T-helper 1 cell (primary cell): ENCODE measurements at places on chromosomes 12 and 14.

- DNase-seq = no peak
Observed at GRCh38 chr12:121711361-121712189, 977 bp upstream of the TMEM120B start.

- DNase-seq = no peak
Observed at GRCh38 chr14:87971010-87971409, 22.0 kb downstream of the GALC start.

GRCh38 chr14:50402965-50403364 lies 6.3 kb upstream of the CDKL1 start:
- DNase-seq = no peak

GRCh38 chr14:52748647-52749292 lies 18.8 kb downstream of the STYX start:
- DNase-seq = no peak

- no peak for DNase-seq
Observed at GRCh38 chr12:94841904-94842610, 161.4 kb downstream of the NDUFA12 start.

GRCh38 chr12:18108611-18109010 lies 18.6 kb upstream of the RERGL start:
- no peak for DNase-seq

DNA sequence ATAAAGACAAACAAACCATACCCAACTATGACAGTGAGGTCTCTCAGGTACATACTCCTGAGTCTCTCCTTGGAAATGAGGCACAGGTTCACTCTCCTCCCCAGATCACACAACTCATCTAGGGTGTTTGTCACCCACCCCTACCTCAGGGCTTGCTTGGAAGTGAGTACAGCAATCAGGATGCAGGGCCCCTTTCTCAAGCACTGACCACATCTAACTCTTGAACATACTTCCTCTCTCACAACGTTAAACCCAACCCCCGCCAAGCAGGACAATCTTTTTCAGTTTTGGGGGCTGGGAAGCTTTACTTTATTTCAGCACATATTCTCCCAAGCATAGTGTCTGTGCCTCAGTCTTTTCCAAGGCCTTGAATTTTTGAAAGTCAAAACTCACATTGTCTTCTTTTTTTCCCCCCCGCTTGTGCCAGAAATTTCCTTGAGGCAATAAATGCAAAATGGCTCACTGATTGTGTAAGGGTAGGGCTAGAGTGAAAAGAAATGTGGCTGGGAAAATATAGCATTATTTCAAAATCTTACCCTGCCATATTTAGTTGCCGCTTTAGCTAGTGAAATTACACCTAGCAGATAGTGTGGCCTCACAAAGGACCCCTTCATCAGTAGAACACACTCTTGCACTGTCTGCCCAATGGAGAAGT lies 2.4 kb upstream of the GPR65 start:
- DNase-seq = no peak

GRCh38 chr12:6201213-6201608 lies 1.0 kb downstream of the CD9 start:
- no peak for DNase-seq

GRCh38 chr12:114409852-114410600 lies 4.1 kb upstream of the TBX5 start:
- DNase-seq = no peak

DNA sequence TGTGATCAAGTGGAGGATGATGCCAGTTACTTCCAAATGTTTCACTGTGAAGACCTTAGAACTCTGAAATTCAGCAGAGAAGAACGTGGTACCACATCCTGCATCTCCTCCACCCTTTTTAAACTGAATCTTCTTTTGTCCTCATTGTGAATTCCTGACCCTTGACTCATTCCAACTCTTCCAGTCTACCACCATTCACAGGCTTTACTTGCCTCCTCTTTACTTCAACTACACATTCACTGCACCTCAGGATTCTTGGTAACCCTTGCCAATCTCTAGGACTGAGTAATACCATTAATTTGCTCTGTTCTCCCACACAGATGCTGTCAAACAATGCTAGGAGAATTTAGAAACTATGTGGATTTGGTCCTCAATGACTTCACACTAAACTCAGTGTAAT lies 37.3 kb downstream of the PPP1R12A start:
- no peak for DNase-seq

- DNase-seq = no peak
Observed at GRCh38 chr12:101470939-101471338, 4.2 kb upstream of the SPIC start.

GRCh38 chr12:49825971-49826421 lies 2.2 kb downstream of the NCKAP5L start:
- DNase-seq = no peak

GRCh38 chr12:8145754-8146441 lies 10.9 kb upstream of the ZNF705A start:
- DNase-seq = no peak

GRCh38 chr12:32104572-32105355 lies 1.9 kb upstream of the BICD1 start:
- no peak for DNase-seq

DNA sequence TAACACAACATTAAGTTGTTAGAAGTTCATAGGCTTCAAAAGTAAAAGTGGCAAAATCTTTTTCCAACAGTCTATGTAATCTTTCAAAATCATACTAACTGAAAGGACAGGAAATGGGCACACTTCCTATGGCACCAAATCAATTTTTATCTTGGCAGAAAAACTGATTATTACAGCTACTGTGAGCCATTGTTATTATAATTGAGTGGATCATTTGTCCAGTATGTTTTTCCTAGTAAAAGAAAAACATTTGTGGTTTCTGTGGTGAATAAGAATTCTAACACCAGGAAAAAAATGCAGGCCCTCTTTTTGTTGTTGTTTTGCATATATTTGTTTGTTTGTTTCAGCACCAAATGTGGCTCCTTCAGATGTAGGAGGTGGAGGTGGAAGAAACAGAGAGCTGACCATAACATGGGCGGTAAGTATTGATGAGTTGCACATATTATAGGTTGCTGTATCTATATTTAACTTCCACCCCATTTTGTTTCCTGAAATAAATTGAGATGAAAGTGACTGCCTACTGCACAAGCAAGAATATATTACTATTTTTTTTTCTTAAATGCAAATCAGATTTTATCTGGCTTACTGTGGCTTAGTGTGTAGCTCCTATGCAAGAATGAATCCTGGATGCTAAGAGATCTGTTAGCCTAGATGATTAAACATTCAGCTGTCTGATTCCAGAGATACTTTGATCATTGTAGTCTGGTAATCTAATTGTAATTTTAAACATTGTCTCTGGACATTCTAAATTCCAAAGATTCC lies 174.1 kb upstream of the PDZRN4 start:
- no peak for DNase-seq

GRCh38 chr14:90791486-90791885 lies 24.7 kb downstream of the TTC7B start:
- DNase-seq = no peak

GRCh38 chr14:103899833-103900232 lies 28.4 kb upstream of the TDRD9 start:
- DNase-seq = no peak

- no peak for DNase-seq
Observed at GRCh38 chr12:21984375-21984774, 43.1 kb upstream of the ABCC9 start.

GRCh38 chr12:95298916-95299315 lies 81.3 kb downstream of the VEZT start:
- no peak for DNase-seq

- DNase-seq = no peak
Observed at GRCh38 chr12:24025153-24025798, 75.8 kb upstream of the SOX5 start.

- DNase-seq = peak; percentile 41
Observed at GRCh38 chr12:110937104-110937641, 16.8 kb upstream of the MYL2 start.

GRCh38 chr14:59585891-59586554 lies 9.4 kb upstream of the CCDC175 start:
- no peak for DNase-seq

DNA sequence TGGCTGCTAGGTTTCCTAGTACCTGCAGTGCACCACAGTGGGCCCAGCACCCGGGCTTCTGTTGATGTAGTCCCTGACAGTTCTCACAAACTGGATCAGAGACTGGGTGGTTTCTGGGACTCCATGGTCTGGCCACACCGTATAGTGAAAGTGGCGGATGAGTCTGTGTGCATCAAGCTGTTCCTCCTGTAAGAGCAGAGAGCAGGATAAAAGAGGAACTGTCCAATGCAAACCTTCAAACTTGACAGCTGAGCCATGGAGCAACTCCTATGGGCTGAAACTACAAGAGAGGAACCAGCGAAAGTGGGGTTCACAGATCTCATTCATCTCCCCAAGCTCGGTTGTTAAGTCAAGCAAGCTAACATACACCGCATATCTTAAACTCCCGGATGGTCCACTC lies 102.8 kb downstream of the PTPRB start:
- DNase-seq = no peak

DNA sequence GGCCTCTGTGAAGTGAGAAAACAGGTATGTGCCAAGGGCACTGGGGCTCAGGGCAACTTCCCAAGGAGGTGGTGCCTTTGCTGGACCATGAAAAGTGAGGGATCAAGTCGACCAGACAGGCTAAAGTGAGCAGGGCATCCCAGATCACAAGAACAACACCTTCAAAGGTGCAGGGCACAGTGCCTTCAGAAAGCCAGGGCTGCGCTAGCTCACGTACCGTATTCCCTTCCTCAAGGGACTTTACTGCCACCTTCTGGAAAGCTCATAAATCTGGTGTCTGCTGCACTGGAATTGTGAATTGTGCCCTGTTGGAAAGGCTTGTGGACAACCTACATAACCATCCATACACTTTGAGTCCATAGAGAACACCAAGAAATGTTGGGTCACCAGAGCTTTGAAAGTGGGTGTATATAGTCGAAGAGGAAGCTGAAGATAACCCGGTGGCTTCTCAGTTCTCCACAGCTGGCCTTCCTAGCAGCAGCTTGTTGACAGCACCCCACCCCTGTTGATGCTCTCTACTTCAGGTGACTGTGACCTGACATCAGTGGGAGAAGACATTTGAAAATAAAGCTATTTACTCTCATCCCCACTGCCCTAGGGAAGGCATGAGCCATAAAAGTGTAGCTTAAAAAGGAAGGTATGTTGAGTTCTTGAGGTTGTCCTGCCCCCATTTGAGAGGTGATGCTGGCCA lies 24.5 kb downstream of the FIGNL2 start:
- no peak for DNase-seq

- DNase-seq = no peak
Observed at GRCh38 chr12:41795051-41795600, 349.5 kb downstream of the GXYLT1 start.

GRCh38 chr12:69274861-69275260 lies 35.5 kb downstream of the CPSF6 start:
- DNase-seq = no peak

- DNase-seq = no peak
Observed at GRCh38 chr14:68607081-68607866, 185.6 kb downstream of the ZFP36L1 start.

DNA sequence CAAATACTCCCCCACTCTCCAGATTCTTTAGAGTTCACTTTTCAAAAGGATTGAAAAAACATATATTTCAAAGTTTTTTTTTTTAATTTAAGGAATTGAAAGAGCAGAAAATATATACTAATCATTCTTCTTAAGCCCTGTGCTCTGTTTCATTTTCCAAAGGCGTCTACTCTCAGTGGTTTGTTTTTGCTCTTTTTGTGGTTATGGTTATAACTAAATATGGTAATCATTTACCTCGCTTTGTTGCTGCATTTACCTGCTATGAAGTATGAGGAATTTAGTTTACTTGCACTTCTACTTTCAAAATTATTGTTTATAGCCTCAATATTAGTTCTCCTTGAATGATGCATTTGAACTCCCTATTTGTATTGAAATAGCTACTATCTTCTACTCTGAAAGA lies 55.9 kb upstream of the LRRK2 start:
- DNase-seq = no peak

DNA sequence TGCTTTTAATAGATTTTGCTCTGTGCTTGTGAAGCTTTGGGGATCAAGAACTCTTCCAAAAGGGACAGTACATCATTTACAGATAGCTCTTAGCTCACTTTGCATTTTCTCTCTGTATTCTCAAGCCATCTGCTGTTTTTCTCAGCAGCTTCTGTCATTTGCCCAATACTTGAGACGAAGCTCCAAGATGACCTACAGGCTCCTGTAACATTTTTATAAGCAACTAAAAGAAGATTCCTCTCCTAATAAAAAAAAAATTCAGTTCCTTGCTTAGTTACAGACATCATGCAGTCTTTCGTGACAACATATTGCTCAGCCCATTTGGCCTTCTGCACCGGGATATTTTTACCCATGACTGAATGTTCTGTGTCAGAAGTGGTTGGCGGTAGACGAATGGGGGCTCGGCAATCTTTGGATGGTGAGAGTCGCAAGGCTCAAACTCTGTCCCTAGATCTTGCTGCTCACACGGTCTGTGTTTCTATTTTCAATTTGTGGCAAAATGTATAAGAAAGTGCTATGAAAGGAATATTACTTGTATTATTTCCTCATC lies 215.6 kb downstream of the FSCB start:
- DNase-seq = no peak

- DNase-seq = no peak
Observed at GRCh38 chr14:51805541-51805940, 54.9 kb upstream of the GNG2 start.
